ENCODE measurements at places on chromosomes 1 and 21.

DNA sequence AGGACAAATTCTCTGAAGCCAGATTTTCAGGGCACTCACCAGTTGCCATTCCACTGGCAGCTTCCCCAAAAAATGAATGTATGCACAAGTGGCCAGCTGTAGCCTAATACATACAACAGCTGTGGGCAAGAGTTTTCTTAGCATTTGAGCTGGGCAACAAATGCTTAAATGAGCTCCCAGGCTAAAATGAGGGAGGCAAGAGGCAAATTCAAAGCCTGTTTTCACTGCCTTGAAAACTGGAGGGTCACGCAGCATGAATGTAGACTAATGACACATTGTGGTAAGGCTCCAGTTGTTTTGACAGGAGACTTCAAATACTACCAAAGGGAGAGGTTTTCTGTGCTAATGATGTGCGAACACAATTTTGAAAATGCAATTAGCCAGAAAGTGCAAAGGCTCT lies 88.2 kb downstream of the TIAM1 start:
- no peak for DNase-seq

DNA sequence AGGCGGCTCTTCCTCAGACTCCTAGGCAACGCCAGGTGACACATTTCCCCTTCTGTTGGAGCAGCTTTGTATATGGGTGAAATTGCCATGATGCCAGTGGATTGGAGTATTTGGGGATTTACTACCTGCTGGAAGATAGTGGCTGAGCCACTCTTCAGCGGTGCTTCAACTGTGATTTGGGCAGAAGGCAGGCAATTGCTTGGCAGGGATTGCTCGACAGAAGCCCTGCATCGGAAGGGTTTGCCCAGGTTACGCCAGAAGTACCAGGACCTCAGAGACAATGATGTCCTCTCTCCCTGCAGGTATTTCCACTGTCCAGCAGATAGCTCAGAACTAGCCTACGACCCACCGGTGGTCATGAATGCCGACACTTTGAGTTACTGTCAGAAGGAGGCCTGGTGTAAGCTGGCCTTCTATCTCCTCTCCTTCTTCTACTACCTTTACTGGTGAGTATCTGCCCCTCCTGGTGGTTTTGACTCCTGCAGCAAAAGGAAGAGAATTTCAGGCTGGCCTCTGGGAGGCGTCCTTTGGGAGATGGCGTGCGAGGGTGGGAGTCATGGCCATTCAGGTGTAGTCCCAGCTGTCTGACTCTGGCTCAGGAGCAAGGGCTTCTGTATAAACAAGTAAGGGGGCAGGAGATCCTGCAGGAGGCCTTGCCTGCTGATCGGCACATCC lies 118.3 kb downstream of the CNIH3 start:
- no peak for DNase-seq

DNA sequence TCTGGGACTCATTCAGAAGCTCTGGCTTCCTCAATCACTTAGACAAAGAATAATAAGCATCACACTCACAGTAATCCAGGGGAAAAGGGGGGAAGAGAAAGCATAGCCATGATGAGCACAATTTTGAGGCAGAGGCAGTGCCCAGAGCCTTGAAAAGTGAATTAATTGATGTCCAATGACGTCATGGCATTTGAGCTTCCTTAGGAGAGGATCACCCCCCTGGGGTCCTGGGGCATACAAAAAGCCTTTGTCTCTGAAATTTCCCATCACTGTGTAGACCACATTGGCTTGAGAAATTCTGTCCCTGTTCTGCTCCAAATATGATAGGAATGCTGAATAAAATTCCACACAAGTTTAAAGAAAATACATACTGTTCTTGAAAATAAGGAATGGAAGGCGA lies 84.3 kb upstream of the COA6 start:
- no peak for DNase-seq

- no peak for DNase-seq
These were observed 73.2 kb downstream of the BCAR3 start for GRCh38 chr1:93608187-93609109.

- no peak for DNase-seq
These were observed 2.2 kb downstream of the RNF19B start for GRCh38 chr1:32962248-32962896.

DNA sequence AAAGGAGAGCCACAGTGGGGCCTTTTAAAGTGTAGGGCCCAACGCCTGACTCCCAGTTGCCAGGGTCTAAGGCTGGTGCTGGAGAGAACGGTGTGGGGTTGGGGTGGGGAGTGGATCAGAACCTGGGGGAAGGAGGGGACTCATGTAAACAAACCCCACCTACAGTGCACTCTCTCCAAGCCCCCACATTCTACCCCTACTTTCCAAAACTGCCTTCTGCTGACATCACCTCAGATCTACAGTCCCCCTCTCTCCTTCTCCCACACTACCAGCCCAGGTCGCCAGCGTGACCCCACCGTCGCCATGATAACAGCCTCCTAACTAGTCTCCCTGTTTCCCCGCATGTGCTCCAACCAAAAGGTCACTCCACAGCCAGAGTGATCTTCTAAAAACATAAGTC lies 26.6 kb downstream of the TNNT2 start:
- no peak for DNase-seq

DNA sequence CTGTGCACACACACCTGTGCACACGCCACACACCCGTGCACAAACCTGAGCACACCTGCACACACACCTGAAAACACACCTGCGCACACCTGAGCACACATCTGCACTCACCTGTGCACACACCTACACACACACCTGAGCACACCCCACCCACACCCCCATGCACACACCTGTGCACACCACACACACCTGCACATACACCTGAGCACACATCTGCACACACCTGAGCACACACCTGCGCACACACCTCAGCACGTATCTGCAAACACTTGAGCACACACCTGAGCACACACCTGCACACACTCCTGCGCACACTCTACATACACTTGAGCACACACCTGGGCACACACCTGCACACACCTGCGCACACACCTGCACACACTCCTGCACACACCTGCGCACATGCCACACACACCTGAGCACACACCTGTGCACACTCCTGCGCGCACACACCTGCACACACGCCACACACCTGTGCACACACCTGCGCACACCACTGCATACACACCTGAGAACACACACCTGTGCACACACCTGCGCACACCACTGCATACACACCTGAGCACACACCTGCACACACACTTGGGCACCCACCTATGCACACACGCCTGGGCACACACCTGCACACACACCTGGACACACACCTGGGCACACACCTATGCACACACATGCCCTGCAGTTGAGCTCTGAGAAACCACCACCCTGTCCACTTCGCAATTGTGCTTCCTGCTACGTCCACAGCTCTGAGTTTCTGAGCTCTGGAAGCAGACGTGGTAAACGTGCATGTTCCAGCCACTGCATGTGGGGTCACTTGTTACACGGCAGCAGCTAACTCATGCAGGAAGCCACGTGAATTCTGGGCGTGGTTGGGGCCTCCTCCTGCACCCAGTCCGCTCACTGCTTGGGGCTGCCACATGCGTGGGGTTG lies 8.0 kb upstream of the C1orf159 start:
- DNase-seq, result no peak

- DNase-seq, result peak; percentile 22
These were observed 808 bp downstream of the MAP3K21 start for GRCh38 chr1:233328142-233328921.

DNA sequence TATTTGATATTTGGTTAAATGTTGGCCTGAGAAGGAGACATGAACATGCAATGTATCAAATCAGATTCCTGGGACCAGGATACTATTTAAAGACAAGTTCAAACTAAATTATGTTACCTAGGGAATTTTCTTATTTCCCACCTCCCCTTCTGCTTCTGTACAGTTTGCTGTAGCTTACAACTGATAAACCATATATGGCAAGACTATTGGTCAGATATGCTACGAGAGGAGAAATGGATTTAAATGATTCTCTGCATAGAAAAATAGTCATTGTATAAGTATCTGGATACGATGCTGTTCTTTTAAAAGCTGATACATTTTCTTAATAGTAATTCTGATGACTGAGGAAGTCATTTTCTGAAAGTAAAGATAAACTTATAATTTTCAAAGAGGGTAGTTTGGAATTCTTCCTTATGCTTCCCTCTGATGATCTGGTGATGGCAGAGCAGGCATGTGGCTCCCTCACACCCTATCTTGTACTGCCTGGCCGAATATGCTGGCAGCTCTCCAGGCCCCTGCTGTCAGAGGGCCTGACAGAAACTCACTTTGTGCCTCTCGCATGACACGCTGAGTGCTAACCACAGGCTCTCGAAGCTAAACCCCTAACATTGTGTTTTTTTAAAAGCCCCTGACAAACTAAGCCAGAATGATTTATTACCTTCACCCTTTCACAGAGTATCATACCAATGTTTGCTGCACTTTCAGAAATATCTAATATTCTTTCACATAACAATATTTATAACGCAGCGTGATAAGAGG lies 19.4 kb downstream of the RRP15 start:
- no peak for DNase-seq
